ENCODE measurements at places on chromosomes 1 and 21.

GRCh38 chr1:220487297-220487820 is 40.6 kb upstream of the MARK1 start:
- DNase-seq = peak; percentile 43

GRCh38 chr1:236129306-236129705 is 13.0 kb upstream of the GPR137B start:
- DNase-seq = no peak

DNA sequence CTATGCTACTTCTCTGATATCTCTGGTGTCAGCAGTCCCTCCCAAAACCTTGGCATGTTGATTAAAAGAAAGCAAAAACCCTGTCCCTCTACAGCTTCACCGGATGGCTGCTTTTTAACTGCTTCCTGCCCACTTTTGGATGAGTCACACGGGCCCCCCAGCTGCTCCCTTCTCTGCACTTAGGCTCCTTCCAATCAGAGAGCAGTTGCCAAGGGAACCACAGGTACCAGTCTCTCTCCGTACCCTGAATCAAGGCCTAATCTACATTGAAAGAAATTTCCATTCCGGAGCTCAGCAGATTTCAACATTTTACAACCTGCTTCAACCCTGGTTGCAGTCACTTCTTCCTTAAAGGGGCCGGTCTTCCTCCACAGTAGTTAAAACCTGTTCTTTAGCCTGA is 70.6 kb upstream of the GJB5 start:
- no peak for DNase-seq

DNA sequence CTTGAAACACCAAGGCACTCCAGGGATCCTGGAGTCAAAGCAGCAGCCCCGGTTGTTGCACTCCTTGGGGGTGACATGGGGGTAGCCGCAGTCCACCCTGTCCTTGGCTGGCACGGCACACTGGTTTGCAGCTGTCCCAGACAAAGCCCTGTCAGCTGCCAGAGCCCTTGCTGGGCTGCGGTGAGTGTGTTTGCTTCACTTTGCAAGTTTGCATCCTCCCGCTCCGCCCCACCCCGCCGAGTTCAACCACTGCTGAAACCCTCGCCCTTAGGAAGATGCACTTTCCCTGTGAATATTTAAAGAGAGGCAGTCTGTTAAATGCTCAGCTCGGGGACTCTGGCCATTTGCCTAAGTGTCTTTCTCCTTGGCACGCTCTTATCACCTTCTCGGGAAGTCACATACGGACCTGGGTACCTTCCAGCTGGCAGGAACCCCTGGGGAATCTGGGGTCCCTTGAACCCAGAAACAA is 1.7 kb downstream of the TFF3 start:
- no peak for DNase-seq

DNA sequence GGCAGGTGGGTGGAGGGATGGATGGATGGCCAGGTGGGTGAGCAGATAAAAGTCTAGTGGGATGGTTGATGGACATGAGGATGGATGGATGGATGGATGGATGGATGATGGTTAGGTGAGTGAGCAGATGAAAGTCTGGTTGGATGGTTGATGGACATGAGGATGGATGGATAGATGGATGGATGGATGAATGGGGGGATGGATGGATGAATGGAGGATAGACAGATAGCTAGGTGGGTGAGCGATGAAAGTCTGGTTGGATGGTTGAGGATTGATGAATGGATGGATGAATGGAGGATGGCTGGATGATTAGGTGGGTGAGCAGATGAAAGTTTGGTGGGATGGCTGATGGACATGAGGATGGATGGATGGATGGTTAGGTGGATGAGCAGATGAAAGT is 9.0 kb upstream of the ARHGEF19 start:
- DNase-seq = no peak

DNA sequence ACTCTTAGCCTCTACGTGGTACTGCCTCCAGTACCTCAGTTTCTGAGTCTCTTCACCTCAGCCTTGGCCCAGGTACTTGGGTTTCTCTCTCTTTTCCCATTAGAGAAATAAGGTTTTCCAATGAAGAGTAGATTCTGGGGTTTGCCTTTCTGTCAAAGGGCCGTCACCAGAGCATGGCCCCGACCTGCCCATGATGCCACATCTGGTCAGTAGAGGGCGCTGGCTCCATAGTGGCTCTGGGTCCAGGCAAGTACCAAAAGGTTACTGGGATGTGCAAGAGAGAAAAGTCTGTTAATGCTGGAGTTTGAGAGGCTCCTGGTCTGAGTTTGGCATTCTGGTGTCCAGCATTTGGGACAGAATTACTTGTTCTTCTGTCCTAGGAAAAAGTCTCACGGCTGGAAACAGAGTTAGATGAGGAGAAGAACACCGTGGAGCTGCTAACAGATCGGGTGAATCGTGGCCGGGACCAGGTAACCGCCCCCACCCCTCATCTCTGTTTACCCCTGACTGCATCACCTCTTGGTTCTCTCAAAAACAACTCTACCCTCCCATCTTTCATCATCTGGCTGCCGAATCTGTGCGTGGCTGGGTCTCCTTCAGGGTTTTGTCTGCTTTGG is 5.3 kb upstream of the TUFT1 start:
- DNase-seq = no peak

GRCh38 chr21:42374864-42375499 is 8.6 kb upstream of the TFF1 start:
- DNase-seq = no peak

GRCh38 chr1:60114745-60115318 is 41.3 kb upstream of the C1orf87 start:
- DNase-seq = no peak

- no peak for DNase-seq
Observed at GRCh38 chr1:205704903-205705302, 24.6 kb upstream of the SLC45A3 start.

- DNase-seq = no peak
Observed at GRCh38 chr21:45358261-45358670, 46.7 kb upstream of the COL18A1 start.
